ENCODE measurements at places on chromosomes 2 and 18. TPM values are rescaled to one million over a fixed set of nuclear protein-coding genes. Genes with fewer than 3 reads are reported as not detected.

GRCh38 chr18:36451454-36452251 is 154.1 kb downstream of the FHOD3 start:
- DNase-seq: no peak
- no peaks in the 10 kb centered on the region for H3K36me3 ChIP-seq
- H3K4me1 ChIP-seq: no peaks in the 10 kb centered on the region
- H3K27ac ChIP-seq: no peak overlapping the region

GRCh38 chr18:7164323-7165004 is 46.9 kb upstream of the LAMA1 start:
- H3K36me3 ChIP-seq: no peaks in the 10 kb centered on the region
- H3K27me3 ChIP-seq: peaks cover 6% of the 10 kb centered on the region
- H3K27ac ChIP-seq: no peak overlapping the region
- H3K4me1 ChIP-seq: no peaks in the 10 kb centered on the region
- no peak overlapping the region for H3K4me3 ChIP-seq

- H3K27ac ChIP-seq: no peak overlapping the region
- no peak for DNase-seq
- H3K36me3 ChIP-seq: no peaks in the 10 kb centered on the region
- no peaks in the 10 kb centered on the region for H3K4me1 ChIP-seq
These were observed 22.1 kb downstream of the MFF start for GRCh38 chr2:227347117-227347516.

GRCh38 chr2:86056590-86057331 is 48.9 kb downstream of the POLR1A start:
- no peak for DNase-seq
- H3K27me3 ChIP-seq: no peaks in the 10 kb centered on the region
- no peak overlapping the region for H3K4me3 ChIP-seq
- peak overlapping the region; percentile 29 for H3K27ac ChIP-seq
- H3K36me3 ChIP-seq: peaks cover 12% of the 10 kb centered on the region

GRCh38 chr2:240211598-240212424 is 71.4 kb upstream of the OTOS start:
- H3K27ac ChIP-seq: no peak overlapping the region
- peaks cover 14% of the 10 kb centered on the region for H3K27me3 ChIP-seq
- no peak overlapping the region for H3K4me3 ChIP-seq
- H3K36me3 ChIP-seq: no peaks in the 10 kb centered on the region
- DNase-seq: no peak
- no peaks in the 10 kb centered on the region for H3K4me1 ChIP-seq

DNA sequence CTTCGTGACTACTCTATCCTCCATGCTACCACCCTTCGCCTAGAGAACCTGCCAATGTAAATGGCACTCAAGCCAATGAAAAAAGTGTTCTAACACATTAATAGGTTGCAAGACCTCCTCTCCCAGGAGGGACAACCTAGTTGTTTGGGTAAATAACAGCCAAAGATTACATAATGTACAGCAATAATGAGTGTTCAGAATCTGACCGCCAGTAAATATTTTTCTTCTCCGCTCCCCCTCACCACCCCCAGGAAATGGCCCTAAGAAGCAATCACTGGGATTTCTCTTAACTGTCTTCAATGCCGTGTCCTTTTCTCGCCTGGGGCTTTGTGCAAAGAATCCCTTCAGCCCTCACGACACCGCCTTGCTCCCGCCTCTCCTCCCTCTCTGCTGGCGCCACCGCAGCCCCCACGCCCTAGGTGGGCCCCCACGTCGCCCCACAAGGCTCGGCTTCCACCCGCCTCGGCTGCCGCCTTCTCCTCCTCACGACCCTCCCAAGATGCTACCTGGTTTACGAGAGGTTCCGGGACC is 458 bp downstream of the HYCC2 start:
- peaks cover 43% of the 10 kb centered on the region for H3K4me1 ChIP-seq
- peak overlapping the region; percentile 100 for H3K4me3 ChIP-seq
- DNase-seq: no peak
- no peaks in the 10 kb centered on the region for H3K27me3 ChIP-seq
- peak overlapping the region; percentile 99 for H3K27ac ChIP-seq

DNA sequence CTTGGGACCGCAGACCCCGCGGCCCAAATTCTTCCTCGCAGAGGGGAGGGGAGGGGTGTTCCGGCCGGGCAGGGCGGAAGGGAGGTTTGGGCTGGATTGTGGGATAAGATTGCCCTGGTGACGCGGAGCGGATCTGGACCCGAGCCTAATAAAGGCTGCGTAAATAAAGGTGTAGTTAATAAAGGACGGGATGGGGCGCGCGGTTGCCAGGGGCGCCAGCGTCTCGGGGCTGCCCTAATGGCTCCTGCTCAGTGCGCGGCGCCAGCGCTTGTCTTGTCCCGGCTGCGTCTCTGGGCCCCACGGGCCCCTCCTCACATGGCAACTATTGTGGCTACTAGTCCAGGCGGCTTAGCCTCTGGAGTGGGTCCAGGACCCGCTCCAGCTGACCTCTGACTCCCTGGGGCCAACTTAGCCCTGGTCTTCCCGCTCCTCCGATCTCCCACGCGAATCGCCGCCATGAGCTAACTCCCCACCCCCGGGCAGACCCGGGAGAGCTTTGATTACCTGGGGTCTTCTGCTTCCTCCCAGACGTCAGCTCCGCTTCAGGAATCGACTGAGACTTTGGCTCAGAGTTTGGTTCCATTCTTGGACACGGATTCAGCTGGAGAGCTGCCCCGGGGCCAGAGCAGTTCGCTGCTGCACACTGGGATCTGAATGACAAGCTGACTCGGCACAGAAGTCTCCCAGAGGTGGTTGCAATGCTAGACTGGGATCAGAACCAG is 36.5 kb downstream of the SLC25A52 start:
- H3K27me3 ChIP-seq: peaks cover 55% of the 10 kb centered on the region
- no peaks in the 10 kb centered on the region for H3K36me3 ChIP-seq
- no peak for DNase-seq
- peak overlapping the region; percentile 73 for H3K4me3 ChIP-seq
- H3K27ac ChIP-seq: peak overlapping the region; percentile 65

GRCh38 chr2:172977270-172978062 is 98.2 kb upstream of the MAP3K20 start:
- DNase-seq: no peak
- peak overlapping the region; percentile 51 for H3K27ac ChIP-seq
- peaks cover 74% of the 10 kb centered on the region for H3K27me3 ChIP-seq
- peaks cover 4% of the 10 kb centered on the region for H3K4me1 ChIP-seq
- H3K4me3 ChIP-seq: no peak overlapping the region
- peaks cover 2% of the 10 kb centered on the region for H3K36me3 ChIP-seq

DNA sequence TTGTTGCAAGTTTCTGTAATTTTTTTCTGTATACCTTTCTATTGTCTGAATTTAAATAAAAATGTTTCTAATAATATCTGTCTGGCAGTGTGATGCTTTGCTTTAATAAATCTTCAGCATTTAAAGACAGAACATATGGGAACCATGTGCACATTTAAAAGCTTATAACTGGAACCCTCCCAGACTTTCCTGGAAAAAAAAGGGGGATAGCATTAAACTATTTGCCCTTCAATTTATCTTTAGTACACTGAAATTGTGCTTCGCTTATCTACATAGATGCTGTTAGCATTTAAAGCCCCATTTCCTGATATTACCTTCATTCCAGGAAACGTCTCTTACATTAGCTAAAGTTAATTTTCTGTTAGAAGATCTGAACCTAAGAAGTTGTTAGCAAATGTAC is 64.6 kb downstream of the ZC3H6 start:
- H3K27me3 ChIP-seq: no peaks in the 10 kb centered on the region
- H3K27ac ChIP-seq: no peak overlapping the region
- H3K4me1 ChIP-seq: no peaks in the 10 kb centered on the region
- no peak overlapping the region for H3K4me3 ChIP-seq
- no peak for DNase-seq
- no peaks in the 10 kb centered on the region for H3K36me3 ChIP-seq

- H3K27ac ChIP-seq: peak overlapping the region; percentile 37
- peaks cover 13% of the 10 kb centered on the region for H3K4me1 ChIP-seq
- DNase-seq: no peak
- H3K36me3 ChIP-seq: peaks cover 15% of the 10 kb centered on the region
- no peaks in the 10 kb centered on the region for H3K27me3 ChIP-seq
These were observed 9.7 kb downstream of the OXER1 start for GRCh38 chr2:42754021-42754775.

DNA sequence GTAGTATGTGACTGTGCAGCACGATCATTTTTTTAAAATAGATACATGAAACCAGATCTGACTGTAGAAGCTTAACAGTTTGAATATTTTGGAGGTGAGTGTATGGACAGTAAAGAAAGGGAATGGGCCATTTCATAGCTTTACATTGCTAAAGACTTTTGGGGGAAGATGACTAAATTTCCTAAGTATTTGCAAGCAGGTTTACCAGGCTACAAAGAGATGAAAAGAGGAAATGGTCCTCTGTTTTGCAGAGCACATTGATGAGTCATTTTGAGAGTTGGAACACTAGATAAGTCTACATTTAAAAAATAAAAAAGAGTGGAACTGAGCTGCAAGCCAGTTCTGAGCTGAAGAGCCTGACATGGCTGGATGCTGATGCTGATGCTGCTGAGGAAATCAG is 115.7 kb upstream of the LRATD1 start:
- H3K27ac ChIP-seq: no peak overlapping the region
- no peak overlapping the region for H3K4me3 ChIP-seq
- H3K4me1 ChIP-seq: no peaks in the 10 kb centered on the region
- H3K36me3 ChIP-seq: no peaks in the 10 kb centered on the region
- H3K27me3 ChIP-seq: no peaks in the 10 kb centered on the region

DNA sequence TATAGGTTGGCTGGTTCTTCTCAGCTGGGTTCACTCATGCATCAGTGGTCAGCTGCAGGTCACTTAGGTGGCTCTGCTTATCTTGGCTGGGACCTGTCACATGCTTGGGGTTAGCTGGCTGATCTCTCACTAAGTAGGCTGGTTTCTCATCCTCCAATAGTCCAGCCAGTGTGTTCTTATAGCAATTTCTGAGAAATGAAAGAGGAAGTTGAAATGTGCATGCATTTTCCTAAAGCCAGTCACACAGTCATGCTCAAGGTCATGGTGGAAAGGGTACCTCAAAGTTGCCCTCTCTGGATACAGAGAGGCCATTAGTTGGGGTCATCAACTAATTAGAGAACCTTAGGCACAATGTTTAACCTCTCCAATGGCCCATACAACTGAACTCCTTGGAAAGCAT is 64.4 kb downstream of the KLHL29 start:
- no peak overlapping the region for H3K27ac ChIP-seq
- no peak overlapping the region for H3K4me3 ChIP-seq
- no peaks in the 10 kb centered on the region for H3K36me3 ChIP-seq
- peaks cover 5% of the 10 kb centered on the region for H3K4me1 ChIP-seq
- peaks cover 35% of the 10 kb centered on the region for H3K27me3 ChIP-seq

GRCh38 chr2:208134928-208135586 is 5.4 kb upstream of the CRYGC start:
- no peak overlapping the region for H3K4me3 ChIP-seq
- H3K27me3 ChIP-seq: peaks cover 6% of the 10 kb centered on the region
- H3K4me1 ChIP-seq: peaks cover 2% of the 10 kb centered on the region
- no peaks in the 10 kb centered on the region for H3K36me3 ChIP-seq

GRCh38 chr2:144705328-144706245 is 185.7 kb upstream of the ZEB2 start:
- H3K27me3 ChIP-seq: peaks cover 31% of the 10 kb centered on the region
- H3K27ac ChIP-seq: no peak overlapping the region
- H3K4me3 ChIP-seq: no peak overlapping the region
- H3K36me3 ChIP-seq: peaks cover 3% of the 10 kb centered on the region
- DNase-seq: no peak

DNA sequence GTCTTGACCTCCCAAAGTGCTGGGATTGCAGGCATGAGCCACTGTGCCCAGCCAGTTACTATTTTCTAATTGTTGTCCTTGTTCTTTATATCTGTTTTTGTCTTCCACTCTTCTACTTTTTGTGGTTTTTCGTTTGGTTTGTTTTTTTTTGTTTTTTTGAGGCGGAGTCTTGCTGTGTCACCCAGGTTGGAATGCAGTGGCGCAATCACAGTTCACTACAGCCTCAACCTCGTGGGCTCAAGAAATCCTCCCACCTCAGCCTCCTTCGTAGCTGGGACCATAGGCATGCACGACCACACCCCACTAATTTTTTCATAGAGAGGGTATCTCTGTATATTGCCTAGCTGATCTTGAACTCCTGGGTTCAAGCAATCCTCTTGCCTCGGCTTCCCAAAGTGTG is 100.7 kb downstream of the EHBP1 start:
- peaks cover 9% of the 10 kb centered on the region for H3K4me1 ChIP-seq
- no peaks in the 10 kb centered on the region for H3K27me3 ChIP-seq
- DNase-seq: no peak
- peaks cover 3% of the 10 kb centered on the region for H3K36me3 ChIP-seq

GRCh38 chr2:128315122-128315828 is 3.4 kb downstream of the HS6ST1 start:
- peaks cover 34% of the 10 kb centered on the region for H3K4me1 ChIP-seq
- no peak overlapping the region for H3K27ac ChIP-seq
- H3K4me3 ChIP-seq: peak overlapping the region; percentile 25

- no peak overlapping the region for H3K27ac ChIP-seq
- H3K4me1 ChIP-seq: peaks cover 53% of the 10 kb centered on the region
- no peak for DNase-seq
These were observed 6.0 kb downstream of the MAP3K2 start for GRCh38 chr2:127381762-127382161.

DNA sequence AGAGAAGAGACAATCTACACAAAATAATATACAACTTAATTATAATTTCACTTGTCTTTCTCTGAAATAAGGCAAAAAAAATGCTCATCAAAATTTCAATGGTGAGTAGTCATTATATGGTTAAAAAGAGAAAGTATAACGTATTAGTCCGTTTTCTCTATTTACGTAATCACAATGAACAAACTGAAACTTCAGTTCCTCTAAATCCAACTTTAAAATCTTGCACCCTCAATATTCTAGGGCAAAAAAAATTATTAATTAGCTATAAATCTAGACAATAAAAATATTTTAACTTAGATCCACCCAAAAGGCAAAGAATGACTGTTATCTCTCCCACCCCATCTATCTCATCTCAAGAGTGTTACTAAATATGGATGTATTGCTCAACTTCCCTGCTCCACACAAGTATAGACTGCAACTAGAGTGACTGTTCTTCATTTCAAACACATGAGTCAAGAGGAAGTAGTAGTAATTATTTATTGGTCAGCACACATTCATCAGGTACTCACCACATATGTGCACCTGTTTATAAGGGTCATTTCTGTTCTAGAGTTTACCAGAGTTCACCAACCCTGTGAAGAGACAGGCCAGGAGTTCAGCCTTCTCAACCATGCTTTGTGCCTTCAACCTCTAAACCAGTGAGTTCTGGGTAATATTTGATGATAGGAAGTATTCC is 36.4 kb downstream of the STK39 start:
- H3K4me3 ChIP-seq: peak overlapping the region; percentile 73
- peak overlapping the region; percentile 84 for H3K27ac ChIP-seq
- peaks cover 4% of the 10 kb centered on the region for H3K36me3 ChIP-seq
- no peaks in the 10 kb centered on the region for H3K27me3 ChIP-seq
- no peak for DNase-seq

GRCh38 chr18:49243391-49243790 is 217.1 kb downstream of the DYM start:
- H3K4me1 ChIP-seq: peaks cover 4% of the 10 kb centered on the region
- no peaks in the 10 kb centered on the region for H3K27me3 ChIP-seq
- no peak overlapping the region for H3K27ac ChIP-seq

GRCh38 chr2:37917281-37918228 is 7.5 kb upstream of the RMDN2 start:
- no peak overlapping the region for H3K4me3 ChIP-seq
- H3K4me1 ChIP-seq: peaks cover 7% of the 10 kb centered on the region
- H3K36me3 ChIP-seq: peaks cover 3% of the 10 kb centered on the region
- DNase-seq: no peak
- H3K27ac ChIP-seq: no peak overlapping the region
- peaks cover 44% of the 10 kb centered on the region for H3K27me3 ChIP-seq

Gene SPATA3
- total RNA-seq: not detected

Gene CDCA7
- total RNA-seq: 3.1 TPM

Gene GKN2
- total RNA-seq: not detected

Gene GNAL
- total RNA-seq: 0.37 TPM

Gene SP110
- total RNA-seq: 72.5 TPM

Gene COL4A4
- total RNA-seq: 0.55 TPM

Gene RAX
- total RNA-seq: not detected

Gene TRIM43
- not detected for total RNA-seq
